ENCODE measurements at places on chromosomes 1 and 21.

DNA sequence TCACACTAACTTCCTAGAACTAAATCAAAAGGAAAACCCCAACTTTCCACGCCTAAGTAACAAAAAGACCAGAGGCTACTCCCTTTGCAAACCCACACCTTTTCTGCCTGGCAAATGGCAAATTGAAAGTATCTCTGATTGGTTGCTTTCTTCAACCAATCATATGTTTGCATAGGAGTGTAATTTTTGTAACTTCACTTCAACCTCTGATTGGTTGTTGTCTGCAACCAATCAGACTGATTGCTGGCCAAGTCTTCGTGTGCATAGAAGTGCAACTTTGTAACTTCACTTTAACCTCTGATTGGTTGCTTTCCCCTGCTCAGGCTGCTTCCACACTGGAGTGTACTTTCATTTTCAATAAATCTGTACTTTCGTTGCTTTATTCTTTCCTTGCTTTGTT is 36.9 kb upstream of the PADI2 start:
- no peak overlapping the region for H3K4me3 ChIP-seq
- no peaks in the 10 kb centered on the region for H3K36me3 ChIP-seq
- H3K27ac ChIP-seq, result no peak overlapping the region
- DNase-seq, result no peak
- H3K4me1 ChIP-seq, result peaks cover 2% of the 10 kb centered on the region

DNA sequence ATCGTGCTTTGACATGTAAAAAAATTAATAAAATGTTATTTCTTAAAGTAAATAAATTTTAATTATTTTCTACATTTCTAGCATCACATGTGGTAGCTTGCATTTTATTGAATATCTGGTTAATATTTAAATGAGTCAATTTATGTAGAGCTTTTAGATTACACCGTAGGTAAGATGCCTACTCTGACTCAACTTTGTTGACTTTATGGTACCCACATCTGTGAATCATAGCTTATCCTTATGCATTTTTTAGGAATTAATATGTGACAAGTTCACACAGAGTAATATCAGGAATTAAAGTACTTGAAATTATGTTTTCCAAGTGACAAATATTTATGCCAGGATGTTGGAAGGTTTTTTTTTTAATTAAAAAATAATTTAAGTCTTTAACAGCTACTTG is 120.7 kb downstream of the LEPR start:
- H3K4me1 ChIP-seq, result no peaks in the 10 kb centered on the region
- no peak overlapping the region for H3K27ac ChIP-seq
- no peak for DNase-seq
- no peaks in the 10 kb centered on the region for H3K27me3 ChIP-seq

- no peak for DNase-seq
- H3K27me3 ChIP-seq, result peaks cover 11% of the 10 kb centered on the region
- no peak overlapping the region for H3K4me3 ChIP-seq
- H3K36me3 ChIP-seq, result no peaks in the 10 kb centered on the region
- no peak overlapping the region for H3K27ac ChIP-seq
- H3K4me1 ChIP-seq, result peaks cover 21% of the 10 kb centered on the region
Observed at GRCh38 chr21:43609501-43610340, 49.6 kb downstream of the HSF2BP start.

DNA sequence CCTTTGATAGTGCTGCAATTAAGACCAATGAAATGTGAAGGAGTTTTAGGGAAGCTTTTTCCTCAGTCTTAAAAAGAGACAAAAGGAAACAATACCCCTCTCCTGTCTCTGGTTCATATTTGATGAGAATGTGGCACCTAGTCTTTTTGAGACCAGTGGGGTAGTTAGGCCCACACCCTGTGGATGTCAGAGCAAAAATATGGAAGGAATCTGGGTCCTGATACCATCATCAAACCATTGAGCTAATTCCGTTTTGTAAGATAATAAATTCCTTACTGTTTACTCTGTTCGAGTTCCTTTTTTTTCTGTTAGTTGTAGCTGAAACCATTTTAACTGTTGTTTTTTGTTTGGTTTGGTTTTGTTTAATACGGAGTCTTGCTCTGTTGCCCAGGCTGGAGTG is 33.3 kb downstream of the PTPRC start:
- H3K27ac ChIP-seq, result peak overlapping the region; percentile 53
- peaks cover 63% of the 10 kb centered on the region for H3K36me3 ChIP-seq
- H3K4me3 ChIP-seq, result no peak overlapping the region
- DNase-seq, result no peak

- no peak overlapping the region for H3K4me3 ChIP-seq
- H3K36me3 ChIP-seq, result peaks cover 36% of the 10 kb centered on the region
- H3K27me3 ChIP-seq, result no peaks in the 10 kb centered on the region
- DNase-seq, result no peak
Observed at GRCh38 chr1:151176514-151177045, 799 bp upstream of the TMOD4 start.

DNA sequence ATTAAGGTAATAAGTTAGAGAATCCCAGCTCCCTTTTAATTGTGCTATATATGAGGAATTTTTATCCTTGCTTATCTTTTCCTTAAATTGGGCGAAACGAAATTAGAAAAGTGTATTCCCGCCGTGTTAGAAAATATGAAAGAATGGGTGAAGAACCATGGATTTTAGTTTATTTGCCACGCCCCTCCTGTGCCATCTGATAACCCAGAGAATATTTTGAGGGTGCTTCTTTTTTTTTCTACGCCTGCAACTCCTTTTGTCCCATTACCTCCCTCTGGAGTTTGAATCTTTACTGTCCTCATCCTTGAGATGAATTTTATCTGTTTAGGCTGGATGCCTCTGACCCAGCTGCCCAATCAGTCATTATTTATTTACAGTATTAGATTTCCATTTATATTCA is 1.6 kb downstream of the TLCD4 start:
- peaks cover 1% of the 10 kb centered on the region for H3K36me3 ChIP-seq
- peaks cover 55% of the 10 kb centered on the region for H3K27me3 ChIP-seq
- H3K4me1 ChIP-seq, result peaks cover 10% of the 10 kb centered on the region
- H3K4me3 ChIP-seq, result peak overlapping the region; percentile 15
- no peak overlapping the region for H3K27ac ChIP-seq
- DNase-seq, result no peak

- DNase-seq, result no peak
- H3K27ac ChIP-seq, result no peak overlapping the region
- peaks cover 3% of the 10 kb centered on the region for H3K27me3 ChIP-seq
- no peak overlapping the region for H3K4me3 ChIP-seq
- H3K4me1 ChIP-seq, result no peaks in the 10 kb centered on the region
- no peaks in the 10 kb centered on the region for H3K36me3 ChIP-seq
Observed at GRCh38 chr1:119409731-119410130, 5.2 kb upstream of the HSD3B2 start.

- no peak for DNase-seq
- no peak overlapping the region for H3K4me3 ChIP-seq
- no peaks in the 10 kb centered on the region for H3K27me3 ChIP-seq
Observed at GRCh38 chr1:245016700-245017099, 138.1 kb upstream of the KIF26B start.

GRCh38 chr1:203673550-203674411 is 47.1 kb downstream of the ATP2B4 start:
- H3K4me3 ChIP-seq, result peak overlapping the region; percentile 69
- DNase-seq, result peak; percentile 94
- H3K36me3 ChIP-seq, result peaks cover 43% of the 10 kb centered on the region
- H3K4me1 ChIP-seq, result peaks cover 77% of the 10 kb centered on the region
- no peaks in the 10 kb centered on the region for H3K27me3 ChIP-seq

DNA sequence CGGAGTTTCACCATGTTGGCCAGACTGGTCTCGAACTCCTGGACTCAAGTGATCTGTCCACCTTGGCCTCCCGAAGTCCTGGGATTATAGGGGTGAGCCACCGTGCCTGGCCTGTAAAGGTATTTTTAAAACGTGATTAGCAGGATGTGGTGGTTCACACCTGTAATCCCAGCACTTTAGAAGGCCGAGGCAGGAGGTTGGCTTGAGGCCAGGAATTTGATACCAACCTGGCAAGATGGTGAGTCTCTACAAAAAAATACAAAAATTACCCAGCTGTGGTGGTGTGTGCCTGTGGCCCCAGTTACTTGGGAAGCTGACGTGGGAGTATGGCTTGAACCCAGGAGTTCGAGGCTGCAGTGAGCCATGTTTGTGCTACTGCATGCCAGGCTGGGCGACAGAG is 43.3 kb upstream of the SOD1 start:
- no peak overlapping the region for H3K4me3 ChIP-seq
- peaks cover 11% of the 10 kb centered on the region for H3K4me1 ChIP-seq
- H3K36me3 ChIP-seq, result peaks cover 7% of the 10 kb centered on the region
- DNase-seq, result no peak
- peaks cover 13% of the 10 kb centered on the region for H3K27me3 ChIP-seq

- H3K27ac ChIP-seq, result no peak overlapping the region
- H3K4me1 ChIP-seq, result peaks cover 47% of the 10 kb centered on the region
- peaks cover 60% of the 10 kb centered on the region for H3K27me3 ChIP-seq
- no peak for DNase-seq
- peaks cover 11% of the 10 kb centered on the region for H3K36me3 ChIP-seq
Observed at GRCh38 chr21:31340942-31341487, 3.0 kb downstream of the TIAM1 start.

- no peaks in the 10 kb centered on the region for H3K4me1 ChIP-seq
- no peak for DNase-seq
- H3K36me3 ChIP-seq, result no peaks in the 10 kb centered on the region
Observed at GRCh38 chr1:181206513-181206912, 118.0 kb downstream of the IER5 start.

GRCh38 chr1:86184426-86184825 is 27.9 kb upstream of the COL24A1 start:
- no peaks in the 10 kb centered on the region for H3K36me3 ChIP-seq
- DNase-seq, result no peak
- H3K27me3 ChIP-seq, result no peaks in the 10 kb centered on the region
- H3K27ac ChIP-seq, result no peak overlapping the region
- no peak overlapping the region for H3K4me3 ChIP-seq

- peaks cover 5% of the 10 kb centered on the region for H3K4me1 ChIP-seq
- no peak overlapping the region for H3K27ac ChIP-seq
- no peak for DNase-seq
- no peaks in the 10 kb centered on the region for H3K27me3 ChIP-seq
Observed at GRCh38 chr1:107250169-107250568, 109.3 kb downstream of the NTNG1 start.

DNA sequence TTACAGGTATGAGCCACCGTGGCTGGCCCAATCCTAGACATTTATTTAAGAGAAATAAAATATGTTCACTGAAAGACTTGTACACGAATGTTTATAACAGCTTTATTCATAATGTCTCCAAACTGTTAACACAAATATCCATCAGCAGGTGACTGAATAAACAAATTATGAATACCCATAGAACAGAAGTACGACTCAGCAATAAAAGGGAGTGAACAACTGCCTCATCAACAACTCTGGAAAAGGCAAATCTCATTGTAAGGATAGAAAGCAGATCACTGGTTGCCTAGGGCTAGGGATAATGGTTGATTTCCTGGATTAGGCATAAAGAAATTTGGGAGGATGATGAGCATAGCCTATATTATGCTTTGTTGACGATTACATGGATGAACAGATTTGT is 41.7 kb downstream of the GABPA start:
- no peaks in the 10 kb centered on the region for H3K27me3 ChIP-seq
- H3K4me3 ChIP-seq, result no peak overlapping the region
- H3K27ac ChIP-seq, result no peak overlapping the region
- no peaks in the 10 kb centered on the region for H3K36me3 ChIP-seq

- peaks cover 17% of the 10 kb centered on the region for H3K27me3 ChIP-seq
- H3K4me3 ChIP-seq, result no peak overlapping the region
- no peak overlapping the region for H3K27ac ChIP-seq
- no peak for DNase-seq
- H3K4me1 ChIP-seq, result peaks cover 2% of the 10 kb centered on the region
Observed at GRCh38 chr1:67888216-67889106, 55.2 kb upstream of the GNG12 start.

DNA sequence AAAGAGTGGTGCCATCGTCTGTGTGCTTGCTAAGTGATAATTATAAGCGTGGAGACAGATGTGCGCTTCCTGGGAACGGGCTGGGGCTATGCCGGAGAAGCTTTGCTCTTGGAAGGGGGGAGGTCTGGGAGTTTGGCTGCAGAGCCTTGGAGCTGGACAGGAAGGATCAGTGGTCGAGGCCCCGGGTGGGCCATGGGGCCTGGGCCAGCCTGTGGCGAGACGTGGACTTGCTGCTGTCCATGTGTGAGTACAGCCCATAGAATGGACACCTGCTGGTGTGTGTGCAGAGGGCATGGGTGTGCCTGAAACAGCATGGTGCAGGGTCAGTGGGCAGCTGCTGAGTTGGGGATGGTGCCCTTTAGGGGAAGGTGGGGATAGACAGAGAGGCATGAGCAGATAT is 121.3 kb downstream of the PCBP3 start:
- H3K27ac ChIP-seq, result no peak overlapping the region
- no peaks in the 10 kb centered on the region for H3K27me3 ChIP-seq
- no peak for DNase-seq
- H3K4me1 ChIP-seq, result peaks cover 23% of the 10 kb centered on the region
- no peaks in the 10 kb centered on the region for H3K36me3 ChIP-seq

- no peak overlapping the region for H3K27ac ChIP-seq
- H3K4me3 ChIP-seq, result no peak overlapping the region
- no peaks in the 10 kb centered on the region for H3K36me3 ChIP-seq
- DNase-seq, result no peak
- H3K4me1 ChIP-seq, result peaks cover 13% of the 10 kb centered on the region
Observed at GRCh38 chr1:160373696-160374095, 6.8 kb downstream of the NHLH1 start.

- no peak overlapping the region for H3K27ac ChIP-seq
- no peak overlapping the region for H3K4me3 ChIP-seq
- no peaks in the 10 kb centered on the region for H3K36me3 ChIP-seq
- no peaks in the 10 kb centered on the region for H3K27me3 ChIP-seq
Observed at GRCh38 chr1:78980511-78980910, 26.0 kb downstream of the ADGRL4 start.

DNA sequence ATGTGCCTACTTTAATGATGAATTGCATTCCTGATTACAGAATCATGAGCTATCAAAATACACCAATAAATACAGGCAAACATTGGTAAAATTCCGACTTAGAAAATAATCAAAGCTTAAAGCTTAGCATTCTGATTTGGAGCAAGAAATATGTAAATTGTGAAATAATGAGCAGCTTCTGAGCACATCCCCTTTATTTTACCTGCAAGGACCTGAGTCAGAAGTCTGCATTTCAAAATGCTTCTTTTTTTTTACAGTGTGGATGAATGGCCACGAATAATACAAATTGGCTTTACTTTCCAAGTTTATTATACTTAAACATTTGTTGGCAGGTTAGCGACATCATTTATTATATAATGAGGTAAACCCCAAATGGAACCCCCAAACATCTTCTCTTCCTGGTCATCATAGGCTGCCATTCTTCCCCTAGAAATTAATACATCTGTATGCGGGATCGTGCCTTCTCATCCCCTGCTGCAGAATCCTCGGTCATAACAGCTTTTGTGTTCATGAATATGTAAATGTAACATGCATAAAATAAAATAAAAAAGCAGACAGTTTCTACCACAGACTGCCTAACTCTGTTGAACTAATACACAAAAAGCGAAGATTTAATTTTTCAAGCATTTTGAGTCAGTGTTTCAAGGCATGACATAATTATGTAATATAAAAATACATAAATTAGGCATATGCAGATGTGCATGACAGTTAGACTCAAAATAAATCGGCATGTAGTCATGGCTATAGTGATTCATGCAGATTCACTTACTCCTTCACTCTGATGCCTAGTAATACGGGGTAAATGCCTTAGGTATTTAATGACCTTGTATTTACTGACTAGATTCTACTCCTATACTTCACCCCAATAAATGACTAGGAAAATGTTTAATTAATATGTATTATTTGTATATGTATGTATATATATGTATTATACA is 339.7 kb downstream of the USP25 start:
- no peaks in the 10 kb centered on the region for H3K4me1 ChIP-seq
- no peaks in the 10 kb centered on the region for H3K27me3 ChIP-seq
- H3K36me3 ChIP-seq, result no peaks in the 10 kb centered on the region
- DNase-seq, result no peak
- no peak overlapping the region for H3K27ac ChIP-seq

GRCh38 chr1:16924216-16924918 is 2.6 kb downstream of the CROCC start:
- H3K4me1 ChIP-seq, result peaks cover 19% of the 10 kb centered on the region
- no peak overlapping the region for H3K4me3 ChIP-seq

Measured in activated CD8-positive, alpha-beta memory T cell treated with anti-CD3 and anti-CD28 coated beads, Interleukin-2, amount 10 ng/mL, durations not matched to agents 7 days and 5 days (primary cell).